ENCODE measurements at places on chromosomes 1 and 21. TPM values are rescaled to one million over a fixed set of nuclear protein-coding genes. Genes with fewer than 3 reads are reported as not detected.

CHAF1B gene
- total RNA-seq: 36.5 TPM

DNA sequence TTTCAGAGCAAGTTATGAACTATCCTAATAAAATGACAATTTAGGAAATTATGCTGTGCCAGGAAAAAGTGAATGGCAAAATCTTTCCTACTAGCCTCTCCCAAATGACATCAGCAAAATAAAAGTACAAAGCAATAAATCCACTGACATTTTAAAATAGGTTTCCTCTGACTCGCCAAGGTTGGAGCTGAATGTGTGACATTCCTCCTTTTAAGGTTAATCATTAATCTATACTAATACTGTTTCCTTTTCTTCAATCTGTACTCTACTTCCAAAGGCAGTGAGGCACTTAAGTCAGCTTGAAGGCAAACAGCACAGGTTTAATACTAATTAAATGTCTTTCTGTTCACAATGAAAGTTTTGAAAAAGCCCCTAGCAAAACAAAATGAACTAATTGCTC is 15.7 kb downstream of the RNF19B start:
- no peak for DNase-seq
- peaks cover 57% of the 10 kb centered on the region for H3K36me3 ChIP-seq
- H3K27ac ChIP-seq: no peak overlapping the region
- no peak overlapping the region for H3K4me3 ChIP-seq
- no peaks in the 10 kb centered on the region for H3K27me3 ChIP-seq
- peaks cover 32% of the 10 kb centered on the region for H3K4me1 ChIP-seq

PPP1R8 gene
- total RNA-seq: 80.3 TPM

ANGPTL3 gene
- not detected for total RNA-seq

DNA sequence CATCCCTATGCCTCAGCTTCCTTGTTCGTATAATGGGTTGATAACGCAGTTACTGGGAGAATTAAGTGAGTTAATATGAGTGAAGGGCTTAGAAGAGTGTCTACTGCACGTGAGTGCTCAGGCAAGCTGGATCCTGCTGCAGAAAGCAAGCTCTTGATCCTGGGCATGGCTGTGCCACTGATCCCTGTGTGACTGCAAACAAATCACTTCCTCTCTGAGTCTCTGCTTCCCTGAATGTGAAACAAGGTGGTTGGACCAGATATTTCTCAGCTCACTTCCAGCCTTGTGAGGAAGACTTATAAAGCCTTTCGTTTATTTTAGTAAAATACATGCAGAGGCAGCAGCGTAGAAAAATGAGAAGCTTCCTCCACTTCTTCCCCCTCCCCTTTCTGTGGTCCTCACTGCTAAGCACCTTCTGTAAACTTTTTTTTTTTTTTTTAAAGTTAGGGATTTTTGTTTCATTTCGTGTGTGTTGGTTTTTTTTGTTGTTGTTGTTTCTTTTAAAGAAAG is 13.8 kb downstream of the PSEN2 start:
- H3K27me3 ChIP-seq: no peaks in the 10 kb centered on the region
- peaks cover 53% of the 10 kb centered on the region for H3K4me1 ChIP-seq
- DNase-seq: peak; percentile 63
- H3K4me3 ChIP-seq: peak overlapping the region; percentile 57
- peak overlapping the region; percentile 77 for H3K27ac ChIP-seq

PRAMEF2 gene
- total RNA-seq: not detected

HSD3B2 gene
- total RNA-seq: not detected

- H3K27ac ChIP-seq: no peak overlapping the region
- no peak overlapping the region for H3K4me3 ChIP-seq
- H3K27me3 ChIP-seq: peaks cover 49% of the 10 kb centered on the region
- H3K4me1 ChIP-seq: no peaks in the 10 kb centered on the region
These were observed 121.4 kb upstream of the RUNX3 start for GRCh38 chr1:25051504-25051903.

DNA sequence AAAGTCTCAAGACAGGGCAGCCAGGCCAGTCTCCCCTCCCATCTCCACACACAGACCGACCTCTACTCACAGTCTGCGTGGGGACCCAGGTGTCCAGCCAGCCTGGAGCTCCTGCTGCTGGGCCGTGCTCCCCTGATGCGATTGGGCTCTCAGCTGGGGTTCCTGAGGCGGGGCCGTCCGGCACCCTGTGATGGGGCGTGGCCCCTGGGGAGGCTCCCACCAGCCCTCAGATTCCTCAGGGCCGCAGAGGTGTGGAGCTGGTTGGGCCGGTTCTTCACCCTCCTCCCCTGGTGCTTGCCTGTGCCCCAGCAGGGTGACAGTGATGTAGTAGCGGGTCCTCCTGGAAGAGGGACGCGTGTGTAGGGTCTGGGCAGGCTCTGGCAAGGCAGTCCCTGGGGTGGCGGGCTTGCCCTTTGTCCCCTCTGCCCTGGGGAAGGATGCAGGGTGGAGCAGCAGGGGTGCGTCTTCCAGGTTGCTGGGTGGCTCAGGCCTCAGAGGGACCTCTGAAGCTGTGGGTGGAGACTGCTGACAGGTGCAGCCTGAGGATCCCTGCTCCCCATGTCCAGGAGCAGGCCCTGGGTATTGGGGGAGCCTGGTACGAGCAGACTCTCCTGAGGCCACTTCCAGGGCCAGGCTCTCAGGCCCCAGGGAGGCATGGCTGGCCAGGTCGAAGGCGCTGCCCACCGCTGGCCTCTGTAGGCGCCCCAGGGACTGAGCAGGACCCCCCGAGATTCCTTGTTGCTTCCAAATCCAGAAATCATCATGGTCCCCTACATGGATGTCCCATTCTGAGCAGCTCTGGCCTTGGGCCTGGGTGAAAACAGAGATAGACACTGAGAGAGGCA is at the start of gene CRYBG2:
Gene CRYBG2, minus strand, starts transcription at position 155 of the 845 bp plus-strand sequence. CDS start 7,473 bp downstream, outside the sequence.
- no peak within 1 kb of the TSS for H3K4me3 ChIP-seq
- H3K4me1 ChIP-seq: peaks cover 16% of the 10 kb centered on the region
- no peaks in the 10 kb centered on the region for H3K36me3 ChIP-seq
- DNase-seq: no peak

- no peak for DNase-seq
- H3K4me1 ChIP-seq: no peaks in the 10 kb centered on the region
- H3K4me3 ChIP-seq: no peak overlapping the region
- H3K27me3 ChIP-seq: no peaks in the 10 kb centered on the region
- H3K27ac ChIP-seq: no peak overlapping the region
- H3K36me3 ChIP-seq: no peaks in the 10 kb centered on the region
These were observed 312.7 kb upstream of the C1orf174 start for GRCh38 chr1:4212796-4213195.

DNA sequence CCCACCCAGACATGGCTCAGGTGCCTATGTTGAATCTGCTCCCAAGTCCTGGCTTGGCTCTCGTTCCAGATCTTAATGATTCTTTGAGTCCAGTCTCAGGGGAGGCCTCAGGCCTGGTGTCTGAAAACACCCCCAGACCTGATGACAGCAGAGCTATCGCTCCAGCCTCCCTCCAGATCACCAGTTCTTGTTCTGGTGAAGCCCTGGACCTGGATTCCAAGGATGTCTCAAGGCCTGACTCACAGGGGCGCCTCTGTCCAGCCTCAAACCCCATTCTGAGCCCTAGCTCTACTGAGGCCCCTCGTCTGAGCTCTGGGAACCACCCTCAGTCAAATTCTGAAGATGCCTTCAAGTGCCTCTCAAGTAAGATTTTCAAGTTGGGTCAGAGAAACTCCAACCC is 11.4 kb downstream of the MROH7 start:
- no peaks in the 10 kb centered on the region for H3K4me1 ChIP-seq
- no peak overlapping the region for H3K27ac ChIP-seq
- no peaks in the 10 kb centered on the region for H3K36me3 ChIP-seq
- H3K27me3 ChIP-seq: peaks cover 15% of the 10 kb centered on the region

DNA sequence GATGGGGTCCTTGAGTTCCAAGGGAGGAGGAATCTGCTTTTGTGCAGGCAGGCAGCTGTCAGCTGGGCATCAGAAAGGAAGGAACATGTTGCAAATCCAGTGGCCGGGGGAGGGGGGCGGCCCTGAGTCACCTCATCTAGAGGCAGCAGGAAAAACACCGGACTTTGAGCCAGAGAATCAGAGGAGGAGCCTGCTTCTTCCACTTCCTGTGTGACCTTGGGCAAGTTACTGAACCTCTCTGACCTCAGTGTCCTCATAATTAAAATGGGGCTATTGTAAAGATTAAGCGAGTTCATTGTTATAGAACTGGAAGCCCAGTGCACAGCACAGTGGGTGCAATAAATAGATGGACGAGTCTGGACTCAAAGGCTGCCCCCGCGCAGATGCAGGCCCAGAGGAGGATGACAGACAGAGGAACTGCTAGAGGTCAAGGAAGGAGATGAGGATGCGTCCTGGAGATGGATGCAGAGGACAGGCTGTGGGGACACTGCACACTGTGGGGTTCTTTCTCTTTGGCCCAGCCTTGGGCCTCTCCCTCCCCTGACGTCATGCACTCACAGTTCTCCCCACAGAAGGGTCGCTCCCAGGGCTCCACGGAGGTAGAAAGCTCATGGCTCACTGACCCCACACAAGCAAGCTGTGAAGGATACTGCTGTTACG is 714.3 kb downstream of the MATN1 start:
- peak; percentile 35 for DNase-seq
- H3K27ac ChIP-seq: no peak overlapping the region
- H3K4me3 ChIP-seq: no peak overlapping the region
- H3K4me1 ChIP-seq: no peaks in the 10 kb centered on the region
- H3K27me3 ChIP-seq: no peaks in the 10 kb centered on the region

DNA sequence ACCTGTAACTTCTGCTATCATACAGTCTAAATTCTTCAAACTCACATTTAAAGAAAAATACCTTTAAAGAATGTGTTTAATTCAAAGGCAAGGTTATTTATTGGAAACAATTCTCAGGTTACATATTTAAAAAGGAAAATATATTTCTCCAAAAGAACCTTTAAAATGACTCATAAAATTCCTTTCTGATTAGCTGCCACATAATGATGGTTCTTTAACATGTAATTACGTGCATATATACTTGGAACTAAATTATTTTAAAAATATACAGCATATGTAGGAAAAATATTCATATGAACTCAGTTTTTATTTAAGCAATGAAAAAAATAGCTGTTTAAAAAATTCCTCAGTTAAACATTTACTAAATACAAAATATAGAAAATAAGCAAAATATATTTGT is 173.6 kb downstream of the COP1 start:
- peaks cover 29% of the 10 kb centered on the region for H3K36me3 ChIP-seq
- no peak overlapping the region for H3K4me3 ChIP-seq
- H3K27ac ChIP-seq: no peak overlapping the region
- H3K27me3 ChIP-seq: no peaks in the 10 kb centered on the region
- DNase-seq: no peak

GJA9 gene
- not detected for total RNA-seq

- H3K36me3 ChIP-seq: no peaks in the 10 kb centered on the region
- no peak overlapping the region for H3K4me3 ChIP-seq
- H3K27me3 ChIP-seq: no peaks in the 10 kb centered on the region
- H3K4me1 ChIP-seq: peaks cover 8% of the 10 kb centered on the region
- no peak overlapping the region for H3K27ac ChIP-seq
These were observed 63.7 kb downstream of the FAAP20 start for GRCh38 chr1:2130871-2131289.

DNA sequence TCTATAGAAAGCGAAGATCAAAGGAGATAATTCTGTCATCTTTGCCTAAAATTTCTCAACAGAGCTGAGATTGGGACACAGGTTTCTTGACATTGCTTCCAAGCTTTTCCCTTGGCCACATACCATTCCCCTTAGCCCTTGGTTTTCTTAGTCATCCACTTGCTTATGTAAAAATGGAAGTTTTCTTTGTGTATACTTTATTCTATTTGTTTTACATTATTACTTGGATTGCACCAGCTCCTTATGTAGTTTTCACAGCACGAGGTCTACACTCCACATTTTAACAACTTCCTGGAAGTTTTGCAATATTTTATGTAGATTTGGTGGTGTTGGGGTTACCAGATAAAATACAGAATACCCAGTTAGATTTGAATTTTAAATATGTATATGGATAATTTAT is 129.8 kb downstream of the PLA2G4A start:
- no peaks in the 10 kb centered on the region for H3K27me3 ChIP-seq
- no peak overlapping the region for H3K4me3 ChIP-seq
- H3K36me3 ChIP-seq: no peaks in the 10 kb centered on the region
- H3K27ac ChIP-seq: no peak overlapping the region
- no peak for DNase-seq

DNA sequence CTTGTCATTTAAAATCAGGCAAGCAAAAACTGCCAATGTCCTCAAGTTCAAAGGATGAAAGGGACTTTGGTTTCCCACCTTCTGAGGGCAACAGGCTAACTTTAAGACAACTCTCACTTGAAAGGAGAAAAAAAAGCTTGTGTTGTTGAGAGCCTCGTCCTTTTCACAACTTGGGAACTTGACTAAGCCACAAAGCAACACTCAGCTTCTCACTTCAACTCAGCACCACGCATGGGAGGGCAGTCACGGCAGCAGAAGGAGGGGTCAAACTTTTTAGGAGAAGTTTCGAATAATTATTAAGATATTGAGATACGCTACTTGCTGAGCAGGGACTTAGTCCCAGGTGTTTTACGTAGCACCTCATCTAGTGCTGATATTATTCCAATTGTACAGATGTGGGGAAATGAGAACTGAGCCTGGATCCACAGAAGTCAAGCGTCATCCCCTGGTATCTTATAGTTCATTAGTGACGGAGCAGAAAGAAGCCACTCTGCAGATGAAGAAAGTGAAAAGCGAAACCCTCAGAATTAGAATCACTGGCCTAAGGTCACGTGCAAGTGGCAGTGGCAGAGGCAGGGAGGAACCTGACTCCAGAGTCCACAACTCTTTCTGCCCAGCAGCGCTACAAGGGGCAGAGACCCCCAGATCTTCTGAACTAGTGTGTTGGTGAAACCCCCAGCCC is 83.6 kb downstream of the JAK1 start:
- peaks cover 49% of the 10 kb centered on the region for H3K36me3 ChIP-seq
- no peak for DNase-seq
- H3K27me3 ChIP-seq: no peaks in the 10 kb centered on the region

CYP4B1 gene
- not detected for total RNA-seq

DNA sequence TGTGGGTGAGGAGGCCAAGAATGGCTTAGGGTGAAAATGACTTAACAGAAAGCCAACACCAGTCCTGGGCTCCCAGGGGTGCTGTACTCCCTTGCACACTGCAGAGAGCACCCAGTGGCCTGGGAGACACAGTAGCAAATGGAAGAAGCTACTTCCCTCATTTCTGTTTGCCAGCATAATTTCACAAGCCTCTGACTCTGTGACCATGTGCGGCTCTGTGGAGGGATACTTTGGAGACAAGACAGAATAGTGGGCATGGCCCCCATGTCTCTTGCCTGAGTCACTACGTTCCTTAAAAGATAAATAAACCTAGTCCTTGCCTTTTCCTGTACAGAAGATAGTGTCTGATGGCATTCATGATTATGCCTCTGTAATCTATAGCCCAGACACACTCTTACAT is 38.1 kb downstream of the TRIM62 start:
- no peak overlapping the region for H3K27ac ChIP-seq
- H3K4me1 ChIP-seq: peaks cover 6% of the 10 kb centered on the region
- no peak for DNase-seq
- H3K27me3 ChIP-seq: no peaks in the 10 kb centered on the region
- H3K36me3 ChIP-seq: peaks cover 5% of the 10 kb centered on the region

Measured in activated CD4-positive, alpha-beta T cell treated with anti-CD3 and anti-CD28 coated beads, Interleukin-2, amount 10 ng/mL, durations not matched to agents 24 days and 14 days (primary cell).